ENCODE measurements at places on chromosomes 7 and 10.

DNA sequence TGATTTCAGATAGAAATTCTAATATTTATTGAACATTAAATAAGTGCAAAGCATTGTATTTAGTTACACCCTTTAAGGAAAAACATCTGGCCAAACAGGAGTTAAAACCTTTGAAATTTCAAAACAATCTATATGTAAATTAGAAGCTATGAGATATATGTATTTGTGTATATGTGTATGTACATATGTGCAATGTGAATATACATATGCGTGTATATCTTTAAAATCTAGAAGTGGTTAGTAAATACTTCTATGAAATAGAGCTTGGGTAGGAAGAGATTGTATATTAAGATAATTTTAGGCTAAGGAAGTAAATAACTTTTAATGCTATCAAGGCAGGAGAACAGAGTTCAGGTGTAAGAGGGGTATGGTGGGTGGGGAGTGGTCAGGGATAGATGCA is 9.3 kb downstream of the WEE2 start:
- no peak for DNase-seq

DNA sequence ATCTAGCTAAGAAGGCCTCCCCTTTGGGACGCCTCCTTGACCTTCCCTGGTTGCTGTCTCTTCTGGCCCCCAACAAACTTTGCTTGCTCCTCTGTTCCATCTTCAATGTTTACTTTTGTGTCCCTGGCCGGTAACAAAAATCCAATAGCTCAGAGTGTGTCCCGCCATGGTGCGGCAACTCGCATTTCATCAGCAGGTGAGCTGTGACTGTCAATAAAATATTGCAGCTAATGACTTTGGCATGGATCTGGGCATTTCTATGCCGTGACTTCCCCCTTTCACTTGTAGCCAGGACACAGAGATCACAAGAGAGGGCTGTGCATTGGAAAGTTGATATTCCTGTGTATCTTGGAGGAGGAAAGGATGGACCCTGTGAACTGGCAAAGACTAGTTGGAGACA is 317.6 kb downstream of the RPS24 start:
- DNase-seq = no peak

GRCh38 chr10:94376865-94377264 is 14.1 kb upstream of the NOC3L start:
- no peak for DNase-seq

DNA sequence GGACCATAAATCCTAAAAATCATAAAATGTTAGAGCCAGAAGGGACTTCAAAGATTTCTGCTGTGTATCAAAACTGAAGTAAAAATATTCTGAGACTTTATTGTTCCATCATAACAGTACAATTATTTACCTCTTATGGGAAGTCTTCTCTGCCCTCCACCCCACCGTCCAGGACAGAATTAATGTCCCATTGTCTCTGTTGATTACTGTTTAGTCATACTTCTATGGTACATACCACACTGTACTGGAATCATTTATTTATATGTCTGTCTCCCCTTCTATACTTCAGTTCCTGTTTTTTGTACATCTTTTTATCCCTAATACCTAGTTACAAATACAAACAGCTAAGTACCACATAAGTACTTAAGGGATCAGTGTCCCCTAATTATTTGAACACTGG is 91.4 kb upstream of the CAPZA2 start:
- DNase-seq = no peak
